T-helper 2 cell treated with Interferon-gamma antibody and Interleukin-4, amounts not matched to agents 5 μg/mL and 100 μg/mL, for 36 hours (primary cell): ENCODE measurements at places on chromosomes 2 and 18.
A peak's percentile ranks its signal among the peaks of the same experiment; 100 is the strongest.

DNA sequence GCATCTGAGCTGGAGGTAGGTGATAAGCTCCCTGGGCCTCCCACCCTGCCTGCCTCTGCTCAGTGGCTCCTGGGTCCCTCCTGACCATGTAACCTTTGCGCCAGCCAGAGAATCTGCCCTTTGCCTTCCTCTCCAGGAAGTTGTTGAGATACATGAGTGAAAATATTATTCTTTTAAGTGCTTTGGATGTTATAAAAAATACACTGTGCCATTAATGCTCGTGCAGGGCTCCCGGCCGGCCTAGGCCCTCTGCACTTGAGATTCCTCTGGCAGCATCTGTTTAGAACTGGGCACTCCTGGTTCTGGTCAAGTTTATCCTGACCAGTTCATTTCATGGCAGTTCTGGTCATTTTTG, 18.8 kb downstream of the AGAP1 start:
- no peak for DNase-seq

DNA sequence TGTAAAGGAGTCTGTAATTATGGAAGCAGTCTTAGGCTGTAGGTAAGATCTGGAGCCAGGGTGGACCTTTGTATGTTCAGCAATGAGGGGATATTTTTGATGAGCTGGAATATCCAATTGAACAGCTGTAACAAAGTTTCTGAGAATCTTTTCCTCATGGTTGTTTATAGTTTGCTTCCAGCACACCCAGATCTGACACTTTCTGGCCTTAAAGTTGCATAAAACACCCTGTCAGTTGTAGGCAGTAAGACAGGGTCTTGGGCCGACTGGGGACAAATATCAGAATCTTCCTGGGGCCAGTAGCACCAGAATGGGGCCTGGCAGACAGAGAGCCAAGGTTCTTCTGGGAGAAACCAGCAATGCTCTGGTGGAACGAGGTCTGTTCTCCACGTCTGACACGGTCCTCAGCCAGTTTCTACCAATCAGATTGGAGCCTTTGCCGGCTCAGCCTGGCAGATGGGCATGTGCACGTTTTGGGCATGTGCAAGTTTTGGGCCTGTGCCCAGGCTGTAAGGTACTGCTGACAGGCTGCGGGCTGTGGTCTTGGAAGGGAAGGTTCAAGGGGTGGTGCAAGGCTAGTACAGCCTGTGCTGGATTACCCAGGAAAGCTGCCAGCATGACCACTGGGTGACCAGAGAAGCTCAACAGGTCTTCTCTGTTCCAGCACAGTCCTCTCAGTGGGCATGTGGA, 89.8 kb downstream of the PRKCE start:
- DNase-seq = no peak

DNA sequence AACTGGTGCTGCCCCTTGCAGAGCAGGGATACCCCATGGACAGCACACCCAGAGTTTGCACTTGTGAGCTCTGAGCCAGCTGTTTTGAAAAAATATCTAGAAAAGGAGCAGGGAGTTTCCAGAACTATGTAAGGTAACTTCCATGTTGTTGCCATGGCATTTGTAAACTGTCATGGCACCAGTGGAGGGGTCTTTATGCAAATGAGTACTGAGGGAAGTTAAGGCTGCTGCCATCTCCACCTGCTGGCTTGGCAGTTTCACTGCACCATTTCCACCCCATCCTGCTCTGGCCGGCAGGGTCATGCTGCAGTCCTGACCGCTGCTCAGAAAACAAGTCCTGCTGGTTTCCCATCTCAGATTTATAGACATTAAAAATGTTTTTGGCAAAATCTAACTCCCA, 52.3 kb upstream of the SNTG2 start:
- DNase-seq = no peak

GRCh38 chr2:98522854-98523253, 78.2 kb downstream of the INPP4A start:
- DNase-seq = no peak

GRCh38 chr2:156430980-156431358, 5.2 kb upstream of the GPD2 start:
- no peak for DNase-seq

DNA sequence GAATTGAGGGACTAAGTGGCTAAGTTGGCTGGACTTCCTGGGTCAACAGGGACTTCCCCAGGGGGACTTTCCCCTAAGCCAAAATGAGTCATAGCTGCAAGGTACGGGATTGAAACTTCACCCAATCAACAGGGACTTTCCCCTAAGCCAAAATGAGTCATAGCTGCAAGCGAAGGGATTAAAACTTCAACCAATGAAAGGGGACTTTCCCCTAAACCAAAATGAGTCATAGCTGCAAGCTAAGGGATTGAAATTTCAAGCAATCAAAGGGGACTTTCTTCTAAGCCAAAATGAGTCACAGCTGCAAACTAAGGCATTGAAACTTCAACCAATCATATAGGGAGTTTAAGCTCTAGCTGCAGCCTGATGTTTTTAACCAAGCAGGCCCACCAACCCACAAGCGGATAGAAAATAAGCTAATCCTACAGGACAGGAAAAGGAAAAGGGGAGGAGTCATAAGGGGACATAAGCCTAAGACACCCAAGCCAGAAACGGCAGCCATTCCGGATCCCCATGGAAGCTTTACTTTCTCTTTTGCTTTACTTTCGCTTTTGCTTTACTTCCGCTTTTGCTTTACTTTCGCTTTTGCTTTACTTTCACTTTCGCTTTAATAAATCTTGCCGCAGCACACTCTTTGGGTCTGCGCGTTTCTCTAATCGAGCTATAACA, 1375.4 kb upstream of the CELF4 start:
- peak; percentile 82 for DNase-seq

DNA sequence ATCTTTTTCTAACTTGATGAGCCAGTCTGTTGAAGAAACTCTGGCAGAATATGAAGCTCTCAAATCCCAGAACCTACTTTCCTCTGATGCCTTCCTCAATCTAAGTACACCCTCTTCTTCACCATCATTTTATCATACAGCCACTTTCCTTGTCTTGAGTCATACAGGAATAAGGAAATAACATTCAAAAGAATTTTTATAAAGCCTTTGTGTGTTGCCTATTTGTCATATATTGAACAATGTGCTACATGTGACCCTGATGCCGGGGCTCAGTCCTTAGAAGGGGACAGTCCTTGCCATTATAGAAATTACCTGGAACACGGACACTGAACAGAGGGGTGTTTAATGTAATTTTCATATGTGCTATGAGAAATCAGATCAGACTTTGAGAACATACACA, 27.4 kb downstream of the RAPGEF4 start:
- DNase-seq = no peak

- DNase-seq = no peak
Observed at GRCh38 chr2:102253140-102253752, 58.1 kb upstream of the IL1RL1 start.

DNA sequence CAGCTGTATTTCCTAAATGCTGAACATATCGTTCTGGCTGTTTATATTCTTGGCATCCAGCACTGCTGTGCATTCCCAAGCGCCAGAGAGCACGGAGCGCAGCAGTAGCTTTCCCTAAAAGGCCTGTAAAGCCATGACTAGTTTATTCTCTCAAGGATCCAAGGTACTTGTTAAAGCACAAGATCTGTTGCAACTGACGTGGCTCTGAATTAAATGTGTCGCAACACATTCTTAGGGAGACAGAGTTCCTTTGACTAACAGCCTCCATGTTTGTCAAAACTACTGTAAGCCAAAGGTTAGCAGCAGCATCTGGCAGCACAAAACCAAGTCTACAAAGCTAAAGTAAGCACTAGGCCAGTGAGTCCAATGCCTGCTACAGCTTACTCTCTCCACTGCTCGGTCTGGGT, 188.6 kb upstream of the FN1 start:
- DNase-seq = no peak
